SK-N-SH (cell line): ENCODE measurements at places on chromosomes 4 and X.

- no peak for DNase-seq
Measured at GRCh38 chr4:48899432-48899749, 7.2 kb downstream of the OCIAD2 start.

- DNase-seq = peak; percentile 34
Measured at GRCh38 chr4:14877246-14878225, 124.7 kb upstream of the CPEB2 start.

DNA sequence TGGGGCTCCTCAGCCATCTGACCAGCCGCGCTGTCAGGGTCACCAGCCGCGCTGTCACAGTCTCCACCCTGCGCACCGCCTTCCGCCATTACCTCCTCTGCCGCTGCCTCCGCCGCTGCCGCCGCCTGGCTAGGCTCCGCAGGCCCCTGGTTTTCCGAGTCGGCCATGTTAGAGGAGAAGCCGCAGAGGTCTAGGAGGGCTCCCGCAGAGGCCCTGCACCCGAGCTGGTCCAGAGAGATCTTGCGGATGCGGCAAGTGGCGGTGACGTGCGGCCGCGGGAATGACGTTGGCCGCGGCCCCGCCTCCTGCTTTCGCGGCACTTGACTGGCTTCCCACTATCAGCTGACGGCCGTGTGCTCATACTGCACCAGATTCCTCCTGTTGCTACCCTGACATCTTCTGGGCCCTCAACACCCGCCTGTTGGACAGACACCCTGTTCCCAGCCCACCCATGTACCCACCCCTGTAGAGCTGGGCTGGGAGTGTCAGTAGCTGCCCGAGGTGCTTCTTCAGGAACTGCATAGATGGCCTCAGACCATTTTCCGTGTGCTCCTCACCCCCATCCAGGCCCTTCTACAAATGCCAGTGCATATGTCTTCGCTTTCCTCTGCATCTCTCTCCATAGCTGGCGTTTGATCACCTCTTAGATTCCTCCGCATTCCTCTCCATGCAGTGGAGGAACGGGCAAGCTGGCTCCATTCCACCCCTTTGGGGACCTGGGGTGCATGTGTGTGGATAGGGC, at the start of gene NAP1L5:
Gene NAP1L5 (minus strand): TSS at position 242 of the 742 bp plus-strand sequence. CDS start 75 bp downstream, at position 167.
- DNase-seq = peak; percentile 76

DNA sequence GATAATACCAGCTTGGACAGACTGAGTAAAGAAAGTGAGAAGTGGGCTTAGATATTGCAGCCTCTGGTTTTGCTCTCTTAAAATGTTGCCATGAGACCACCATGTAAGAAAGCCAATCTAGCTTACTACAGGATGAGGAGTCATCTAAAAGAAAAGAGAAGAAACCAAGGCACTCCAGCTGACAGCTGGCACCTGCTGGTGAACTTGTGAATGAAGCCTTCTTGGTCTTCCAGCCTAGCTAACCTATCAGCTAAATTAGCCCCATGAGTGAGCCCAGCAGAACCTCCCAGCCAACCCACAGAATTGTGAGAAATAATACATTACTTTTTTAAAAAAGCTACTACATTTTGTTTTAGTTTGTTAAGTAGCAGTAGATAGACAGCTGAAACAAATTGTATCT, 154.5 kb upstream of the QRFPR start:
- DNase-seq = no peak

- DNase-seq = no peak
Measured at GRCh38 chr4:8853249-8853648, 18.4 kb downstream of the HMX1 start.

- DNase-seq = peak; percentile 1
Measured at GRCh38 chrX:142089193-142089592, 115.9 kb downstream of the MAGEC2 start.

- no peak for DNase-seq
Measured at GRCh38 chr4:83151651-83152050, 37.1 kb upstream of the PLAC8 start.

GRCh38 chr4:20724915-20725314, 24.7 kb downstream of the PACRGL start:
- no peak for DNase-seq

DNA sequence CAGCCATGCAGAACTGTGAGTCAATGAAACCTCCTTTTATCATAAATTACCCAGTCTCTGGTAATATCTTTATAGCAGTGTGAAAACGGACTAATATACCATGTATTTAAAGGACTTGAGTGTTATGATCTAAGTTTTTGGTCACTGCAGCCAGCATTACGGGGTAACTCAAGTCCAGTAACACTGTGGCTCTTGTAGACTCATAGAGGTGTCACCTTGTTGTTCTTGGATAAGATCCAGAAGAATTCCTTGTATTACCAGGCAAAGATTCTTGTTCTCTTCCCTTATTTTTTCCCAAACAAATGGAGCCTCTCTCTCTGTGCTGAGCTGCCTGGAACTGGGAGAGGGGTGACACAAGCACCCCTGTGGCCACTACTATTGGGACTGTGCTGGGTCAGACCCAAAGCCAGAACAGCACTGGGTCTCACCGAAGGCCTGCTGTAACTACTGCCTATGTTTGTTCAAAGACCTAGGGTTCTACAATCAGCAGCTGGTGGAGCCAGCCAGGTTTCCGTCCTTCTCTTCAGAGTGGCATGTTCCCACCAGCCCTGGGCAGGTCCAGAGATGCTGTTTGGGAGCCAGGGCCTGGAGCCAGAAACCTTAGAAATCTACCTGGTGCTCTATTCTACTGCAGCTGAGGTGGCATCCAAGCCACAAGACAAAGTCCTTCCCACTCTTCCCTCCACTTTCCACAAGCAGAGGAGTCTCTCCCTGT, 43.7 kb upstream of the MED14 start:
- DNase-seq = no peak

DNA sequence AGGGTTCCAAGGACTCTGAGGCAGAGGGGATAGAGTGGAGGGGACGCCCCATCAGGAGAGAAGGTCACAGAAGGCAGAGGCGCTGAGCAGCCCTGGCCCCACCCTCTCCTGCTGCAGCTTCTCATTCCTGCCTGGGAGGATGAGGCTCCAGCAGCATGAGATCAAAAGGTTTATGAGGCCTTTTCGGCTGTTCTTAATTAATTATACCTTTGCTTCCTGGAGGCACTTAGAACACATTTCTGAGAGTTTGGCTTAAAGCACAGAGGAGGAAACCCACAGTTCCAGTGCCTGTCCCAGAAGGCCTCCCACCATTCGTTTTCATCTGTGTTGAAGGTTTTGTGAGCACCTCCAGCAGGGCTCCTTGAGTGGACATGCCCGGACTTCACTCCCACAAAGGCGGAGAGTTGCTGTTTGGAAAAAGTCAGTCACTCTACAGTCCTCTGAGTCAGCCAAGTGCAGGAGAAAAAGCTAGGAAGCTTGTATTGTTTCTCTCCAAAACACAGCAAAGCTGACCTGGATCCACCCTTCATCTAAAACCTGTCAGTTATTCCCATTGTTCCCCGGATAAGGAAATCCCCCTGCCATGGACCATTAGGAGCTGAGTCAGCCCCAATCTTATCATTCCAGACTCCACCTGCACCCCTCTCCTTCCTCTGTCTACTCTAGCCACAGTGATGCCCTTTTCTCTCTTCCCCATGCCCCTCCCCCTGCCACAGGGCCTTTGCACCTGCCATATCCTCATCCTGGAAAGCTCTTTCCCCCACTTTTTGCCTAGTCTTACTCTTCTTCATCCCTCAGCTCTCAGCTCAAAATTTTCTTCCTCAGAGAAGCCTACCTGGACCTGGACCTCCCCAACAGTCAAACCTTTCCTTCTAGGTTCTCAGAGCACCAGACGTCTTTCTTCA, 276.8 kb downstream of the FBXW7 start:
- no peak for DNase-seq

- no peak for DNase-seq
Measured at GRCh38 chr4:181796502-181796901, 446.7 kb upstream of the TENM3 start.

DNA sequence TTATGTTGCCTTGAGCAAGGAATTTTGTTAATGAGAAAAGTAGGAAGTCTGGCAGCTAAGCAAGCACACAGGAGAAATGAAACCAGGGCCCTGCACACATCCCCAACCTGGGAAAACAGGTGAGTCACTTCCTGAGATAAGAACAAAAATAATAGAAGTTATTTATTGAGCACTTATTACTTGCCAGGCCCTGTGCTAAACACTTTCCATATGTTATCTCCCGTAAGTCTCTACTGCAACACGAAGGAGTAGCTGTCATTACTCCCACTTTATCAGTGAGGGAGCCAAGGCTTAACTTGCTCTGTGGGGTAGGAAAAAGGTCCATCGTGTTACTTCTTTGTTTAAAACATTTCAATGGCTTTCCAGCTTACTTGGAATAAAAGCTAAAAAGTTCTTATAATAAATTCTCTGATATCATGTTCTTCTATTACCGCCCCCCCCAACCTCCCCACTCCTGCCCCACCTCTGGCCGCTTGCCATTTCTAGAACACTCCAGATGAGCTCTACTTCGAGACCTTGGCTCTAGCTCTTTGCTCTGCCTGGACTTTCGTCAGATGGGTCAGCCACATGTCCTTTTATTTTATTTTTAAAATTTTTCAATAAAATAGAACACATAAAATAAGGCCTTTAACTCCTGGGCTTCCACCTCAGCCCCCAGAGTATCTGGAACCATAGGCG, 36.3 kb upstream of the PLAC8 start:
- no peak for DNase-seq

GRCh38 chr4:156137679-156138473, 184.2 kb upstream of the CTSO start:
- DNase-seq = no peak

DNA sequence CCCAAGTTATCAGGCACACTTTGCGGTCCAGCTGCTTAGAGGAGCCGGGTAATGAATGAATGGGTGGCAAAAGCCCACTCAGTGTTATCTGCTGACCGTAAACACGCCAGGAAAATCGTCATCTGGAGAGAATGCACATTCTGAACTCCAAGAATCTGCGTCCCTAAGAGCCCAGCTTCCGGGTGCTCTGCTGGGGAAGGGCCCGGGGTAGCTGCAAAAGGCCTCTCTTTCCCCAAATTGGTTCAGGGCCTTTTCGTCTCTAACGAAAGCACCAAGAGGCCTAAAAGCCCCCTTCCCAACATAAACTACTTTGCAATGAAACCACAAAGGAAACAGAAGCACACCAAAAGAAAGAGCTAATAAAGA, 1.6 kb upstream of the SFRP2 start:
- DNase-seq = peak; percentile 22

GRCh38 chr4:111502626-111503025, 642.6 kb upstream of the FAM241A start:
- no peak for DNase-seq

GRCh38 chr4:124053872-124054538, 657.4 kb downstream of the SPRY1 start:
- no peak for DNase-seq

- no peak for DNase-seq
Measured at GRCh38 chrX:116243039-116243438, 72.5 kb downstream of the AGTR2 start.

- DNase-seq = no peak
Measured at GRCh38 chr4:65083076-65083475, 587.2 kb downstream of the EPHA5 start.

DNA sequence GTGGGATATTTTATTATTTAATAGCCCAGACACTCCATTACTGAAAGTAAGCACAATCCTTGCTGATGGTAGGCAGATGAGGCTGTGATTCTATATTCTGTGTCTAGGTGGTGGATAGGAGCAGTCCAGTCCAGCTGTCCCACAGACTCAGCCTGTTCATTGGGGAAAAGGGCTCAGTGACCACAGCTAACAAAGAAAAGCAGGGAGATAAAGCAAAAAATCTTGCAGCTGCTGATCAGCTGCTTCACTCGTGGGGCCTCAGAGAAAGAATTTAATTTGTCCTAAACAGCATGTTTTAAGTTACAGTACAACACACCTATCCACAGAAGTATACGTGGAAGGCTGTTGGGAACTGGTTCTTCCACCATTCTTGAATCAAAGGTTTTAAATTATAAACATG, 40.7 kb upstream of the ANK2 start:
- DNase-seq = no peak

DNA sequence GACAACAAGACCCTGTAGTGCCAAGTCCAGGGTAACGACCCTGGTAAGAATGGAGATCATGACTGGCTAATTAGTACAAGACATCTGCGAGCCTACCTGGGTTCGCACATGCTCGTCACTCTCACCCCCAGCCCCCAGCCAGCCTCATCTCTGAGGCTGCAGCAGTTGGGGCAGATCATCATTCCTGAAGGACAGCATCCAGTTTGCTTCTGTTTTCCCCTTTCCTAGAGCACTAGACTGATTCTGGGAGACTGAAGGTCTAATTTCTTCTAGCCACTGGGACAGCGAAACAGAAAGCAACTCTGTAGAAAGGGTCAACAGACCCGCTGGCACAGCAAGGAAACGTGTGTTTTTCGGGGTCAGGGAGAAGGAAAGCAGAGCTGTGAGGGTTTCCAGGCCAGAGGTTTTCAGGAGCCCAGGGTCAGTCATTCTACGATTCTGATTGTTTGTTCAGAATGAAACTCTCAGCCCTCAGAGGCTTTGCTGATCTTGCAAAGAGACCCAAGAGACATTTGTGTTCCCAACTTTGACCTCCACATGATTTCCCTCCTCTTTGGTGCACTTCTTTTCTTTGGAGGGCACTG, 343.1 kb upstream of the NOCT start:
- no peak for DNase-seq
